ENCODE measurements at places on chromosomes 7 and 10.

- DNase-seq: no peak
Measured at GRCh38 chr7:27960415-27960814, 220.2 kb downstream of the JAZF1 start.

GRCh38 chr10:71437537-71438092 lies 40.9 kb downstream of the CDH23 start:
- DNase-seq: no peak

DNA sequence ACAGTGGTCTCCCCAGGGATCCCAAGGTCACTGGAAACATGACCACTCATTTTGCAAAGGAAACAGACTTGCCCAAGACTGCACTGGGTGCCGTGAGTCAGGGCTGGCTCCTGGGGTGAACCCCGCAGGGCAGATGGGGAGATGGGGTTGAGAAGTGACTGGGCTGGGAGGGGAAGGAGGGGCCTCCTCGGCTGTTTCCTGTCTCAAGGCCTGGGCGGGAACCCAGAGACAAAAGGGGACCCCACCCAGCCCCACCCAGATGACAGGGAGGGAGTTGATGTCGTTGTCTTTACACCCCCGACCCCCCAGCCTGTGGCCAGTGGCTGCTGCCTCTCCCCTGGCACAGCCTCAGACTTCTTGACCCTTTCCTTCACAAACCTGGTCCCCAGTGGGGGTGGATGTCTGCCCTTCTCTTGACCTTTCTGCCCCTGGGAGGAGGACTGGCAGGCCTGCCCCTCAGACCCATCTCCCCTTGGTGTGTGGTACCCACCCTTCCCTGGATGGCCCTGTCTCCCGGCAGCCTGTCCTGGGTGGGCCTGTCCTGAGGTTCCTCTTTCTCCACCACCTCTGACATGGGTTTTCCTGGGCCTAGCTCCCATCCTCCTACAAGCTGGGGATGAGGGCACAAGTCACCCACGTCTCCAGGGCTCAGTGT lies 1.4 kb downstream of the MYO1G start:
- no peak for DNase-seq

DNA sequence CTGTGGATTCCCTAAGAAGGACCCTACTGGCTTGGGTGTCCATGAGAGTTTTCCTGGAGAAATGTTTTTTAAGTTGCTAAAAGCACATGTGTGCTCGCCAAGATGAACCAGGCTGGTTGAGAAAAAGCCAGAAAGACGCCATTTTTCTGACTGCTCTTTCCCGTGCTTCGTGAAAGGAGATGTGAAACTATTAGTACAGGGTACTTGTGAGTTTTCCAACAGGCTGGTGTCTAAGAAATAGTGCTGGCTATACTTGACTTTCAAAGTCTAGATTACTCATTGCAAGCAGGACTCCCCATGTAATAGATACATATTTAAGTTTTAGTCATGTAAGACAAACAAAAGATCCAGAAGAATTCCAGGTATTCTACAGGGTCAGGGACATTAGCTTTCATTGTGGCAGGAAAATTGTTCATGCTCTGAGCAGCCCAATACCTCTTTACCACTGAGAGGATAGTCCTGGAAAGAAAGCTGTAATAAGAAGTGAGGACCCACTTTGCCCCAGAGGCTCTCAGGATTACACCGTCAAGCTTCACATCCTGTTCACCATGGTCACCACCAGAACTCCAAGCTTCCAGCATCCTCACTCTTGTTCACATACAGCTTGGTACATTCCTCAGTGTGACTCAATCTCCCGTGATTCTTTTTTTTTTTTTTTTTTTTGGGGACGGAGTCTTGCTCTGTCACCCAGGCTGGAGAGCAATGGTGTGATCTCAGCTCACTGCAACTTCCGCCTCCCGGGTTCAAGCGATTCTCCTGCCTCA lies 43.8 kb upstream of the ICA1 start:
- DNase-seq: no peak

DNA sequence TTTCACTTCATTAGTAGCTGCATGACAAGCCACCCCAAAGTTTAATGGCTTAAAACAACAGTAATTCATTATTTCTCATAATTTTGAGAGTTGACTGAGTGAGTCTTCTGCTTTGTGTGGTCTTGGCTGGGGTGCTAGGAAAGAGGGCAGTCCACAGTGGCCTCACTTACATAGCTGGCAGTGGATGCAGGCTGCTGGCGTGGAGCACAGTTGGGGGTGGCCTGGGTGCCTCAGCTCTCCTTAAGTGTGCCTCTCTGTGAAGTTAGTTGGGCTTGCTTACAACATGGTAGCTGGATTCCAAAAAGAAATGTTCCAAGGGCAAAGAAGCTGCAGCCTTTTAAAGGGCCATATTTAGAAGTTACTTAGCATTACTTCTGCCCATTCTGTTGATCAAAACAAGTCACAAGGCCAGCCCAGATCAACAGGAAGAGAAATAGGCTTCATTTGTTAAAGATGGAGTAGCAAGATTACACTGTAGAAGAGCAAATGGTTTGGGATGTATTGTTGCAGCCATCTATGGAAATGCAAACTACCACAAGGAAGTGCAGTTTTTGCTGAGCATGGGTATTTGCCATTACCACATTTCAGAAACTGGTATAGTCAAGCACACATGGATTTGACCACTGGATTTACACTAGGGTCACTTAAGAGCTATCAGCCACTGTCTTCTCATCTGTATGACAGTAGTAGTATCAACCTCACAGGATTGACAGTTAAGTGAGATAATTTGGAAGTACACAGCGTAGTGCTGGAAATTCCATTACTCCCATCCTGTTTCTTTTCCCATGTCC lies 33.6 kb downstream of the ZEB1 start:
- DNase-seq: no peak

DNA sequence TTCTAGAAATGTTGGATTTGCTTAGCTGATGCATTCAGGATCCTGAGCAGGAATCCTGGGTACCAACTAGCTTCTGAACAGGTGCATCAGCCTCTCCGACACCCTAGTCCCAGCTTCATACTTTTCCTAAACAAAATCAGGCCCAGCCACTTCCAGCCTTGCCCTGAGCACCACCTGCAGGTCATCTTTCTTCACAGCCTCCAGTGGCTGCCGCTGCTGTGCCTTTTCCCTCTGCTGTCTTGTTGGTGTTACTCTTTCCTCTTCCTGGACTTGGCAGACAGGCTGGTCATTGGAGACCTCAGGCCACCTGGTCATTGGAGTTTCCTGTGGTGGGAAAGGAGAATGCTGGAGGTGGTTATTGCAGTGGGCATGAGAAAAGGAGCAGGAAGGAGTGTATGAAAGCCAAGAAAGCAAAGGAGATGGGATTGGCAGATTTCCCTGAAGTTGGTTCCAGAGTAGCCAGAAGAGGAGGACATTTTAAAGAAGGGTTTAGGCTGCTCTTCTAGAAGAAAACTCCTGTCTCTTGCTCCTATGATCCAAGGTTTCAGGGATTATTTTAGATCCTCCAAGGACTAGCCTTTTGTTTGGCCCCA lies 48.2 kb upstream of the NFKB2 start:
- no peak for DNase-seq

- no peak for DNase-seq
Measured at GRCh38 chr7:119647286-119647685, 625.7 kb upstream of the KCND2 start.

GRCh38 chr10:91883549-91884444 lies 25.5 kb downstream of the FGFBP3 start:
- DNase-seq: no peak

DNA sequence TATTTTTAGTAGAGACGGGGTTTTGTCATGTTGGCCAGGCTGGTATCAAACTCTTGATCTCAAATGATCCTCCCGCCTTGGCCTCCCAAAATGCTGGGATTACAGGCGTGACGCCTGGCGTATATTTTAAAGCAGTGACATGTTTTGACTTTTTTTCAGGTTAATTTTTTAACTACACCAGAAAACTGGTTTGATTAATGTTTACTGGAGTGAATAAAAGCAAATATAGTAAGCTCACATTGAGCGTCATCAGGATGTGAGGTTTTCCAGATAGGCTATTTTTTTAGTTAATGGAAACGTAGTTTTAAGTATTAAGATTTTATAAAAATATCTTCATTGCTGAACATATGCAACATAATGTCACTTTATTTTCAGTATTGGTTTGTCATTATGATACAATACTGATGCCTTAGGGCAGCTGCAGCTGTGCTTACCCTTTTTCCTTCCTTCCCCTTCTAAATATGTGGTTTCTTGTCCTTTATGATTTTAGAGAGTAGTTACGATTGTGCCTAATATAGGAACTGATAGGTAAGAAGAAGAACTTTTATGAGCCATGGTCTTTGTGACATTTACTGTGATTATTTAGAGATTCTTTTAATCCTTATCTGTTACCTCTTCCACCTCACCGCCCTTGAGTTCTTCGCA lies 37.3 kb downstream of the TMEM60 start:
- DNase-seq: no peak

- no peak for DNase-seq
Measured at GRCh38 chr10:72260976-72261783, 12.5 kb upstream of the DDIT4 start.

- DNase-seq: no peak
Measured at GRCh38 chr7:80589631-80590030, 48.8 kb upstream of the CD36 start.

DNA sequence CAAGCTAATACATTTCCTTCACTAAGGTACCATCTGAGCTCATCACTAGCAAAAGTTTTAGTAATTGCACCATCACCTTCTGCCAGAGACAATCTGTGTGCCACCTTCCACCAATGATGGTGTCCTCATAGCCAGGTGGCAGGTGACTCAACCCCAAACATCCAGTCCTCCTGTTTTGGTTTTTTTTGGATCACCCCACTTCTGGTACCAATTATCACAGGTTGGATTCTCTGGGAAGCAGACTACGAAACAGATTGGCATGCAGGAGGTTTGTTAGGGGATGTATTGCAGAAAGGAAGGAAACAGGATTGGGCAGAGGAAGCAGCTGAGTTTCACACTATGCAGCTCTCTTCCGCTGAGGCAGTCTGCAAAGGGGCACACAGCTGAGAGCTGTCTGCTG lies 4.5 kb upstream of the TACC2 start:
- no peak for DNase-seq

DNA sequence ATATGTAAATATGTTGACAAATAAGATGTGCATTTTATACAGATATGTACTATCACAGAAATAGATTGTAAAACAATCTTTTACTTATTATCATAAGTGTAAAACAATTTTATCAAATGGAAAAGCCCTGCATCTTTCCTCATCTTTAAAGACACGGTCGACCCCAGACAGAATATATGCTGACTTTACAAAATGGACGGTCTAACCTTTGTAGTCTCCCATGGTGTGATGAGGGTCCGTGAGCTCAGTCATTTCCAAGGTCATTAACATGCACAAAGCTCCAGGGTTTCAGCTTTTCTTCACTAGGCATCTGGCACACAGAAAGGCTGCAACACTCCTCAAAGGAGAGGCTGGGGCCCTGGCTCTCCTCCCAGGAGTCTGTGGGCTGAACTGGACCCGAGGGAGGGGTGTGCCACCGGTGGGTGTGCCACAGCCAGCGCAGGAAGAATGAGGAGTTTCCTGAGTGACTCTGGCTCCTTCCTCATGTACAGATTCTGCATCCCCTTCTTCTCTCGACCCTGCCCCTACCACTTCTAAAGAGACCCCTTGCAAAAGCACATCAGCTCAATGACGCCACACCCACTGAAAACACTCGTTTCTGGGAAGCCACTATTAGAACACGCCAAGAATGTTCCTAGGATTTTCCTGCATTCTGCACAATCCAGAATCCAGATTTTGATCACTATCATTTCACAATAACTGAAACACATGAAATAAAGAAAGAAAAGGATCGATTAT lies 26.2 kb upstream of the ABLIM1 start:
- DNase-seq: no peak

DNA sequence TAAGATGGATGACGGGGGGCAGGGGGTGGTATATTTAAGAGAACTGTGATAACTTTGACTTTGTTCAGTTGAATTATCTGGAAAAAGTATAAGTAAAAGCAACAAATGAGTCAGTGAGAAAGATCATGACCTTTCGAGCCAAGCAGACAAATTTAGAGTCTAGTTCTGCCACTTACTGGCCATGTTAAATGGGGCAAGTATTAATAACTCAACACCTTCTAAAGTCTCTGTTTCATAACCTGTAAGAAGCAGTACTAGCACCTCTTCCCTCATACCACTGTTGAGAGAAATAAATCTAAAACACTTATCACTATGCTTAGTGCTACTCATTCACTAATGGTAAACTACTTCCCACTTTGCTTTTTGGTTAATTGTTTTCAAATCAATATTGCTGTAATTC lies 604.4 kb upstream of the LRRN3 start:
- DNase-seq: no peak

DNA sequence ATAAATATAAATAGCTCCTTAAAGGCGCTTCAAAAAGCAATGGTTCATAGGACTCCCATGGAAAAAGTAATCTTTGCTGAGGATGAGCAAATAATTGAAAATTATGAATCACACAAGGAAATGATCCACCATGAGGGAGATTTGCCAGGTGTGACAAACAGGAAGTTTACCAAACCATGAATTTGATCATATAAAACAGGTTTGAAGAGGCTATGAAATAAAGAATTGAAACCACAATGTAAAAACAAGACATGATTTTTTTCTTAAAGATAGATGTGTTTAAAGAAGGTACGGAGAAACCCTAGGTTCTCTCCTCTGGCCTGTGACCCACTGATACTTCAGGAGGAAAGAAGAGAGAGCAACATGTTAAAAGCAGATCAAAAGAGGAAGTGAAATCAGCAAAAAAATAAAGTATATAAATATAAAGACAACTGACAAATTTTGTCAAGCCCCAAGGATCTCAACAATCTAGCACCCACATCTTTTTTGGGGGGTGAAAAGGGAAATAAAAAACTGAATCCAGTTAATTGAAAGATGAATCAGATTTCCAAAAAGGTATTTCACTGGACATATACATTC lies 111.3 kb upstream of the ASAH2 start:
- no peak for DNase-seq

DNA sequence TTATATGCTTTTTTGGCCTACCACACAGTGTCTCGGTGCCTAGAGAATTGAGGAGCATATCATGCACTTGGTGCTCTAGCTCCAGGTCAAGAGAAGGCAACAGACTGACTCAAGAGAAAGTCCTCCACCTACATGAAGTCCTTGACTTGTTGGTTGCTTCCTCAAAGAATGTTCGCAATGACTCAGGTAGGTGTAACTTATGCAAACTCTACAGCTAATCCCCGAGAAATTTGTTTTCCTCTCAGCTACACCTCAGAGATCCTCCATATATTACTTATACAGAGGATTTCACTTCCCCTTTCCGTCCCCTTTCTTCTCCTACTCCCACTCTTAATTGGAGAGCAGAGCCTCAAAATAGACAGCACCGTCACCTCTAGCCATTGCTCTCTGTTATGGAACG lies 1013.1 kb downstream of the KCNMA1 start:
- no peak for DNase-seq

All from substantia nigra (tissue), 51 donors.